LHCN-M2 (cell line): ENCODE measurements at places on chromosomes 5 and 9. TPM values are rescaled to one million over a fixed set of nuclear protein-coding genes. Genes with fewer than 3 reads are reported as not detected.

Gene FBP2
- total RNA-seq, result not detected in 2 replicates

Gene SLC9A3
- total RNA-seq, result 4.2 and 4.4 TPM in 2 replicates

Gene ANKRD33B
- 0.06 and 0.46 TPM in 2 replicates for total RNA-seq

Gene PTTG1
- total RNA-seq, result 235 and 291 TPM in 2 replicates

Gene PHF24
- total RNA-seq, result not detected in 2 replicates

Gene NAIP
- total RNA-seq, result 0.80 and 1.2 TPM in 2 replicates

Gene AQP7
- not detected in 2 replicates for total RNA-seq

Gene RORB
- under 0.01 TPM in 1 of 2 replicates, not detected in the other for total RNA-seq

Gene KLF9
- total RNA-seq, result 23.5 and 36.5 TPM in 2 replicates

Gene LHX2
- 2.4 and 3.4 TPM in 2 replicates for total RNA-seq

Gene SNX30
- total RNA-seq, result 6.8 and 7.9 TPM in 2 replicates

Gene ZMAT2
- total RNA-seq, result 45.2 and 45.7 TPM in 2 replicates

Gene PPP3R2
- total RNA-seq, result not detected in 2 replicates

Gene SEMA6A
- total RNA-seq, result 0.13 TPM in 1 of 2 replicates, not detected in the other

Gene MARVELD2
- 0.26 TPM in 1 of 2 replicates, not detected in the other for total RNA-seq

Gene IARS1
- total RNA-seq, result 179 and 183 TPM in 2 replicates

Gene PCDHA10
- not detected in 2 replicates for total RNA-seq

Gene TAF11L13
- total RNA-seq, result not detected in 2 replicates

Gene CCNO
- 0.23 and 0.32 TPM in 2 replicates for total RNA-seq

Gene ECM2
- total RNA-seq, result 0.38 and 0.92 TPM in 2 replicates
